ENCODE measurements at places on chromosomes 3 and 15. TPM values are rescaled to one million over a fixed set of nuclear protein-coding genes. Genes with fewer than 3 reads are reported as not detected.

The AGBL1 gene
- total RNA-seq, result 0.47 TPM

- DNase-seq, result no peak
Observed at GRCh38 chr3:161700998-161701397, 204.4 kb downstream of the OTOL1 start.

DNA sequence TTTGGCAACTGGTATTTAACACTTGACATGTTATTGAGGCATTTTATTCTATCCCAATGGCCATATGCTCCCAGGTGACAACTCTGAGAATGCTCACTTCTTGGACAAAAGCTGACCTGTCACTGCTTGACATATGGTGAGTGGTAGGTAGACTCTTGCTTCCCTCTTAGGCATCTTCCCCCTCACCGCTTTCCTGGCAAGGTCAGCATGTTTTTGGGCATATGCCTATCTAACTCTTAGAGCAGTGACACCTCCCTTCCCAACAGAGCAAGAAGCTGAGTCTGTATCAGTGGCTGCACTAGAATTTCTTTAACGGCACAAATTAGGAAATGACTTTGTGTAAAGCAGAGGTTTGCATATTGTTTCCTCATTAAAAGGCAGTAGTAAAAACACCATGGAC lies 300.7 kb downstream of the OXSM start:
- DNase-seq, result no peak

DNA sequence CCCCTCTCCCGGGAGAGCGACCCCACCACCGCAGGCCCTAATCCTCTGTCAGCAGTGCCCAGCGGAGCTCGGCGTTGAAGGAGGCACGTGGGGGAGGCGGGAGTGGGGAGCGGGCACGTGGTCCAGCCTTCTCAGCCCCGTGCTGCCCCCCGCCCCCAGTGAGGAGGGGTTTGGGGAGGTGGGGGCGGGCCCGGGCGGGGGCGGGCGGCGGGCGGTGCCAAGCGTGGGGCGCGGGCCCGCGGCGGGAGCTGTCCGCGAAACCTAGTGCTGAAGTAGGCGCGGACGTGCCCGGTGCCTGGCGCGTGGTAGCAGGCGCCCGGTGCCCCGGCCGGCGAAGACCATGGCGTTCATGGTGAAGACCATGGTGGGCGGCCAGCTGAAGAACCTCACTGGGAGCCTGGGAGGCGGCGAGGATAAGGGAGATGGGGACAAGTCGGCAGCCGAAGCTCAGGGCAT lies at the start of gene CPLX3:
Gene CPLX3, plus strand, starts transcription at position 264 of the 456 bp plus-strand sequence. Its CDS starts 77 bp downstream, at position 341.
- no peak for DNase-seq

The RHOV gene
- total RNA-seq, result 10.8 TPM

The CP gene
- 1.7 TPM for total RNA-seq

The PLOD2 gene
- total RNA-seq, result 22.6 TPM

DNA sequence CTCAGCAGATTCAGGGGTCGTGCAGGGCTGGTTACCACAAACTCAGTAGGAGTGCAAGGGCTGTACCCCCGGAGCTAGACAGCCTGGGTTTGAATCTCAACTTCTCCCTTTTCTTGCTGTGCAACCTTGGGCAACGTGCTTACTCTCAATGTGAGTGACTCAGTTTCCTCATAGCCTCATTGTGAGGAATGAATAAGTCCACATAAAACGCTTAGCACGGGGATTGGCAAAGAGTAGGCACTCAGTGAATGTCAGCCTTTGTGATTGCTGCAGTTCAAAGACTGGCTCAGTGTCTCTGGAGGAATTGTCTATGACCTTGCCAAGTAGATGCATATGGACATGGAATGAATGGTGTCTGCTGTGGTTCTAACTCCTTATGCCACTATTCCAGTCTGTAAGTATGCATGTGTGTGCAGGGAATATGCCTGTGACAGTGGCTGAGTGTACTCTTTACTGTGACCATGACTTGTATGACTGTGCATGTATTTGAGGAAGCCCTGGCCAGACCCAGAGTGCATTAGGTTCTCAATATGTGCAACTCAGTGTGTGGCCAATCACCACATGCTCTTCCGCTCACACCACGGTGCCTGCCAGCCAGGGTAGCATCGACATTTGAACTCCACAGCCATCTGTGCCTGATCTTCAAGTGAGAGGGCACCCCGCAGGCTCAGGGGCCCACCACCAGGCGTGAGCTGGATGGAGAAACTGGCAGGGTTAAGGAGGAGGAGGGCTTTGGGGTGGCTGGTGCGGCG lies 900 bp upstream of the HYAL3 start:
- peak; percentile 64 for DNase-seq

- DNase-seq, result no peak
Observed at GRCh38 chr3:140344601-140345205, 333.2 kb upstream of the TRIM42 start.
